ENCODE measurements at places on chromosomes 2 and 18.

DNA sequence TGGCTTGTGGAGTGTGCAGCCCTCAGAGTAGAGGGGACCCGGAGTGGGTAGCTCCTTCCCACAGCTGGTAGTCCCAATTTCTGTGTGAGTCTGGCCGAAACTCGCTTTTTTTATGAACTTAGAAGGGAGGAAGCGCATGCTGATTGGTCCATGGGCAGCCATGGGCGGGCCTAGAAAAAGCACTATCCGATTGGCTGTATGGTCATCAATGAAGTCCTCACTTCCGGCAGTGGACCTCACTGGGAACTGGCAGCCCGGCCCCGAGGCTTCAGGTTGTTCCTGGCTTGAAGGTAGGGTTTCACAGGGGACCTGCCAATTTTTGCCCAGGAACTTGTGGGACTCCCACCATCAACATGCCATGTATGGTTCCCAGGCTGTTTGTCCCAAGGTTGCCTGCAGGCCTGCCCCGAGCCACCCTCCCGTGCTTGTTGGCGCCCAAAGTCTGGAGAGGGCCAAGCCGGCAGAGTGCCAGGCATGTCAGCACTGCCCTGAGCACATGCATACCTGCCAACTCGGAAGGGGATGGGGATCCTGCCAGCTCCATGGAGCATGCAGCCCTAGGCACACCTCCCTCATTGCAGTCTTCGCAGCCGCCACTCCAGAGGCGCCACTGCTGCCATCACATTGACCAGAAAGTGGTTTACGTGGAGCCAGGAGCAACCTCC, 98.5 kb downstream of the ATP9B start:
- DNase-seq = no peak

GRCh38 chr2:113309655-113310387, 31.1 kb upstream of the PAX8 start:
- DNase-seq = no peak

DNA sequence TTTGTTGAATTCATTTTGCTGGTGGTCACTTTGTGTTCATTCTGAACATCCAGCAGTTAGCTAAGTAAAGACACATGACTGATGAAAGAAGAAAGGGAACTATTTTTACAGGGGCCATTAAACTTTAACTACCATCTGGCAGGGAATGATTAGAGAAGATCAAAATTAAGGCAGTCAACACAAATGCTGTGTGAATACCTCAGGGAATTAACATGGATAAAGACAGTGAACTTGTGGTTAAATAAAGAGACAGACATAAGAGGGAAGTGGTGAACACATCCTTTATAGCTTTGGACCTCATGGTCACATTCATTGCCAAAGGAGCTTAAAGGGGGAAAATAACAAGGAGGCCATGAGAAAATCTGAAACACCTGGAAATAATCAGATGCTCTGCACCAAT, 52.6 kb upstream of the ATP5MC3 start:
- DNase-seq = no peak

- peak; percentile 12 for DNase-seq
Measured at GRCh38 chr2:27627963-27628766, 647 bp downstream of the CCDC121 start.

- no peak for DNase-seq
Measured at GRCh38 chr2:96656540-96656939, 14.0 kb downstream of the FER1L5 start.

GRCh38 chr18:490024-490366, 10.5 kb downstream of the COLEC12 start:
- DNase-seq = no peak

DNA sequence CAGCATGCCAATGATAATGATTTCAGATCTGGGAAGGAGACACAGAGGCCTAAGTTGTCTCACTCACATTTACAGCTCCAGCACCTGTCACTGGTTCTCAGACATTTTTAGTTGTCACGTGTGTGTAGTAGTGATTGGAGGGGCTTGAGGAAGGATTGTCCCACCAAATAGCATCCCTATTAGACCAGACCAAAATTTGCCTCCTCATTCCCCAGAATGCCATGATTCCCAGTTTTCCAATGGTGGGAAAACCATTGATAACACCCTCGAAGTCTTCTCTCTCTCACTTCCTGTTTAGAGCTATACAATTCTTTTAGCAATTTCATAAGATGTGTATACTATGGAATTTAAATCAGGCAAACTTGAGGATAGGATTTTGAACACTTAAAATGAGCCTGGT, 52.5 kb downstream of the CCDC141 start:
- DNase-seq = no peak

DNA sequence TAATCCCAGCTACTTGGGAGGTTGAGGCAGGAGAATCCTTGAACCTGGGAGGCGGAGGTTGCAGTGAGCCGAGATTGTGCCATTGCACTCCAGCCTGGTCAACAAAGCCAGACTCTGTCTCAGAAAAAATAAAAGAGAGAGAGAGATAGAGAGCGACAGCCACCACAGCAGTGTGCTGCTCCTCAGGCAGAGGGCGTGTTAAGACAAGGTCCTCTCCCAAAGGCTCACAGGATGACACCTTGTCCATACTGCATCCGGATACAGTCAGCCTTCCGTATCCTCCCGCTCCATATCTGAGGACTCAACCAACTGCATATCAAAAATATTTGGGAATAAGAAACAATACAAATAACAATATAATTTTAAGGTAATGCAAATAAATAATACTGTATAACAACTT, 20.1 kb downstream of the ARL4C start:
- DNase-seq = no peak

- no peak for DNase-seq
Measured at GRCh38 chr2:212028798-212029394, 509.7 kb downstream of the ERBB4 start.

- no peak for DNase-seq
Measured at GRCh38 chr2:49154140-49154539, at the start of gene FSHR. Gene FSHR, minus strand, starts transcription at chr2:49154515. Its CDS starts 98 bp downstream, at chr2:49154417.

DNA sequence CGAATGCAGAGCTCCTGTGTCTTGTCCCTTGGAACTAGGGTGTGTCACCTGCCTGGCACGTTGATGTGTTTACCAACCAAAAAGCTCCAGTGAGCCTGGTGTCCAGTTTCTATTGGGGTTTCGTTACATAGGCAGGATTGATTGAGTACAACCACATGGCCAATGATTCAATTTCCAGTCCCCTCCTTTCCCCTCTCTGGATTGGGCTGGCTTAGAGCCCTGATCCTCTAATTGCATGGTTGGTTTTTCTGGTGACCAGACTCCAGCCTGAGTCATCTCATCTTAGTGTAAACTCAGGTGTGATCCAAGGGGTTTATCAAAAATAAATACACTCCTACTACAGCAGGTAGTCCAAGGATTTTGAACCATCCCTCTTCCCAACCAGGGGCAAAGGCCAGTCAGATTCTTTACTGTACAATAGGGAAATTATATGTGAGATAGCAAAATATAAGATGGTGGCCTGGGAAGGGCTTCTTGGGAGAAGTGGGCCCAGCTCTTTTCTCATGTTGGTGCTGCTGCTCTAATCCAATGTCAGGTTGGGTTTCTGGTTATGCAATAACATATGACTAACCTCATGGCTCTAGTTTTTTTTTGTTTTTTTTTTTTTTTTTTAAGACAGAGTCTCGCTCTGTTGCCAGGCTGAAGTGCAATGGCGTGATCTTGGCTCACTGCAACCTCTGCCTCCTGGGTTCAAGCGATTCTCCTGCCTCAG, 64.7 kb upstream of the MGAT5 start:
- no peak for DNase-seq

DNA sequence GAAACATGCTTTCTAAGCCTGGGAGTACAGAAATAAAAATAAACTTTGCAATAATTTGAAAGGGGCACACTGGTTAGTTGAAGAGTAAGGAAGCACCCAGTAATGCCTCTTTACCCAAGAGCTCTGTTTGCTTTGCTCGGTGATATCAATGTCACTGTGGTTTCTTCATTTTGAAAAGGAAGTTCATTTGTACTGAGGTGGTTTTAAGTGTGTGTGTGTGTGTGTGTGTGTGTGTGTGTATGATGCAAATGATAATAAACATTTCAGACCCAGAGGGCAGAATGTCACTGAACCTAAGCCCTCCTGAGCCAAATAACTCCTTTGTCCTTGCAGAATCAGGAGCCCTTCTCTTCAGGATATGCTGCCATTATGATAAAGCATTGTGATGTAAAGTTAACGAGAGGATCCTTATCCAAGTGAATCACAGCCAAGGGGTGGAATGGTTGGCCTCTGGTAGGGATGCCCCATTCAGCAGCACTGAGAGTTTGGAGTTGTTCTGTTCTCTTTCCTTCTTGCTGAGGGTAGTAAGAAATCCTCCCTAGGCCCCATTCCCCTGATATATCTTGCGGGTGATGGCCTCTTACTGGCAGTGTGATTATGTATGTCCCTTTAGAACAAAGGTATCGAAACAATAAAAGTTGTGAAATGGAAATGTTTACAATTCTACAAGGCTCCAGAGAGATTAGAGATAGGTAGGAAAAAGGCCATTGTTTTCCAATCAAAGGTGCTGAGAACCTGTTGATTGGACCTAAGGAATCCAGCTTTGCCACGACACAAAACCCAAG, 7.6 kb downstream of the ITGA6 start:
- DNase-seq = no peak

DNA sequence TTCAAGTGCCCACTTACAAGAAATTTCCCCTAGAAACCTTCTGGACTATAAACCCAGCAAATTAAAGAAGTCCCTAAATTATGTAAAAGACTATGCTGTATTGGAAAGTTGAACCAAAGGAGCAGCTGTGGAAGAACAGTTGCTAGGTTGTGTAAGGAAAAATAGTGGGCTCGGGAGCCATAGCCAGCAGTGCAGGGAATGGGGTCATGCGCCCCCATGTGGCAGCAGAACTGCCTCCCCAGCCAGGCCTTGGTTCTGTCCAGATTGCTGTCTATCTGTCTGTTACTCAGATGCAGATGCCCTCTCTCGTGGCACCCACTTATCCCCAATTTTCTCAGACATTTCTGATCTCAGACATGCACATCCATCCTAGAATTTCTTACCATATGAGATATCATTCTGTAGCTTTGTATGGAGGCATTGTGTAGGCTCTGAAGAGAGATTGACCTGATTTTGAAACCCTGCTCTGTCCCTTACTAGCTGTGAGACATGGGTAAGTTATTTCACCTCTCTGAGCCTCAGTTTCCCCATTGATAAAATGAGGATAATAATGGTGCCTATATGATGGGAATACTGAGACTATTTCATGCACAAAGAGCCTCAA, 258.3 kb downstream of the SS18 start:
- peak; percentile 74 for DNase-seq

- no peak for DNase-seq
Measured at GRCh38 chr2:202066875-202067274, 6.2 kb upstream of the KIAA2012 start.

DNA sequence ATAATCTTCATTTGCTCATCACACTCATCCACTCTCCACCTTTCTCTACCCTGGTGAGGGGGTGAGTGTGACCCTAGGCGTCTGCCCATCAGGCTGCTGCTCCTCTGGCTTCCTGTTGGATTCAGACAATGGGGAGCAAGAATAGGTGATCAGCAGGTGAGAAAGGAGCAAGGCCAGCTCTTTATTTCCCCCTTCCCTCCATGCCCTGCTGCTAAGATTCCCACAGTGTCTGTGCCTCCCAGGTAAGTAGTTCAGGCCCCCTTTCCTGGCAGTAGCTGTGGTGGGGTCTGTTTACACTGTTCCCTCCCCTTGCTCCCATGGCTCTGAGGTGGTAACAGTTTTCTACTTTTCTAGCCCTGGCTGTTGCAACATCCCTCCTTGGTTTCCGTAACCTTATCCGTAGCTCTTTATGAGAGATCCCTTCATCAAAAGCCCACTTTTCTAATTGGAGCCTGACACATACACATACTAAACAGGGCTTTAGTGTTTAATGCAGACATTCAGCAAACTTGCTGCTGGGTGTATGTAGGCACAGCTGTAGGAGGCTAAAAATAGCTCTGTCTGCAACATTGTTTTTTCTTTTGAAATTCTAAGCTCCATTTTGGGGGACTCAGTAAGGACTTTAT, 27.5 kb downstream of the MAP2 start:
- DNase-seq = no peak

- DNase-seq = no peak
Measured at GRCh38 chr18:35771172-35771571, 189.6 kb downstream of the GALNT1 start.

GRCh38 chr2:174245065-174245464, 3.3 kb downstream of the OLA1 start:
- no peak for DNase-seq

DNA sequence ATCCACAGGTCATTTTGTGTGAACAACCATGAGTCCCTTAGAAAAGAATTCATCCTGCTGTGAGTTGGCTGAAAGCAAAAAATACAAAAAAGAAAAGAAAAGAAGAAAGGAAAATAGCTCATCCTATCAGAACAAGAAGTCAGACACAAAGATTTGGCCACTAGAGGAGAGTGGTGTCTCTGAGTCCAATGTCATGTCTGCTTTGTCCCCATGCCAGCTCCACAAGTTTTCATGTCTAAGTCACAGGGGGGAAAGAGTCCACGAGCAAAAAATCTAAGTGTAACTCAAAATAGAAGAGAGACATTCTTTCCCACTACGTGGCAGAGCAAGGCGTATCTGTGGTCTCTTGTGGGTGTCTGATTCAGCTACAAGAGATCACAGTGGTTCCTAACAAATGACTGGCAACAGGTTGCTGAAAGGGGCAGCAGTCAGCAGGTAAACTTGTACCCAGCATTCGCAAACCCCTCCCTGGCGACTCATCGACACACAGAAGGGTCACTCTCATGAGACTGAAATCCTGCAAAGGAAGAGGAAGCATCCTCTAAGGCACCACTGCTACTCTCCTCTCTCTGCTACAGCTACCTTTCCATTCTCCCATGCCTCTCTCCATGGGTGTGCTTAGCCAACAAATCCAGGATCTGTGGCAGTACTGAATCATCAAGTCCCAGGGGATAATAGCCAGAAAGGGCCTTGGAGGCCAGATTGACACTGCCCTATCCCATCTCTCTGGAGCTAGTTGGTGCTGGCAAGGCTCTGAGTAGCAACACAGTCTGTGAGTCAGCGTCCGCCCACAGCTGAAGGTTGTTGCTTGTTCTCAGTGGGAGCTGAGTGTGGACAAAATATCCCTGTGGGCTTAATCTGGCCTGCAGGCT, 123.0 kb upstream of the SLC39A10 start:
- DNase-seq = peak; percentile 74

GRCh38 chr2:209463226-209463625, 39.4 kb downstream of the MAP2 start:
- DNase-seq = no peak

GRCh38 chr2:178284613-178285286, 90.4 kb downstream of the OSBPL6 start:
- no peak for DNase-seq

DNA sequence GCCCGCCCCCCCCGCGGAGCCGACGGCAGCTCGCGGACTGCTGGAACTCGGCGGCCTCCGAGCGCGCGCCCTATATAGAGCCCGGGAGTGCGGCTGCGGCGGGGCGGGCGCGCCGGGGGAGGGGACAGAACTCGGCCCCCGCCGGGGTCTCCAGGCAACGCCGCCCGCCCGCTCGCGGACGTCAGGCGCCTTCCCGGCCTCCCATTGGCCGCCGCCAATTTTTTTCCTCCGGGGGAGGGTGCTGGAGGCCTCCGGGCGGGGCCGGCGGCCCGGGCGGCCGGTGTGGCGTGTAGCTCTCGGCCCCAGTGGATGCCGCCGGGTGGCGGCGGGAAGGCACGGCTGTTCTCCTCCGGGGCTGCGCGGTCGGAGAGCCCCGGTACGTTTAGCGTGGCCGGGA, at the start of gene ZFP36L2:
ZFP36L2 (minus strand) TSS at position 49 of the 397 bp plus-strand sequence. CDS start 291 bp downstream, outside the sequence.
- peak; percentile 95 for DNase-seq

Data from Ammon's horn (tissue), 1 donor.